ENCODE measurements at places on chromosomes 7 and 10.

DNA sequence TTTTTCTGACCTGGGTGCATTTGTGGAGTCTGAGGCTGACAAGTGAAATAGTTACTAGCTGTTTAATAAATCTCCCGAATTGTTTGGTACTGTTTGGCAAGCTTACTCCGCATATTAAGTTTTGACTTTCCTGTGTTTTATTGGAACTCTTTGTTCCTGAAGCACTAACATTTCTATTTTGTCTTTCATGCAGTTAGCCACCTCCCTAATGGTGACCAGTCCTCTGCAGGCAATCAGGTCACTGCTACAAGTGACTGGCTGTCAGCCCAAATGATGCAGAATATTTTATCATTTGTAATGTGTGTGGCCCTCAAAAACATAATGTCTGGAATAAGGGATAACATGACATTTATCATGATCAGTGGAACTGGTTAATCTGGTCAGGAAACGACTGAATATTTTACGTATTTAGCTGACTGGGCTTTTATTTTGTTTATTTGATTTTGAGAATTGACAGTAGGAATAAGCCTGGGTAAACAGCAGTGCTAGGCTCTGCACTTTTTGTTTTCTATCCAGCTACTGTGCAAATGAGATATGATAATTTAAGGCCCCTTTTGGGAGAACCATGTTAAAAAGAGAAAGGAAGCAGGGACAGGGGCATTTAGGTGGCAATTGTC, 82.9 kb downstream of the ST7 start:
- no peak for DNase-seq

GRCh38 chr10:18886102-18886501, 162.5 kb upstream of the MALRD1 start:
- DNase-seq = no peak

DNA sequence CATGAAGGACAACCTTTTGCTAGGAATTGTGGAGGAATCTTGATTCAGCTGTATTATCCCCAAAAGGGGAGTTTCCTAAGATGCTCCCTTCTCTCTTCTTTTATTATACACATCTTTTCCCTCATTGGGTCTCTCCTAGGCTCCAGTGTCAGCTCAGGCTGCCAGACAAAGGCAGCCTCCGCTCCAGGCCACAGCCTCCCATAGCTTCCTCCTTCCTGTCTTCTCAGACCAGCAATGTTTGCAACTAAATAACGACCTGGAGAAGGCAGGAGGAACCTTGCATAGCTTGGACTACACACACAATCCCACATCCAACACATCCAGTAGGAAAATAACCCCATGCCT, 12.3 kb downstream of the SFXN3 start:
- no peak for DNase-seq

- no peak for DNase-seq
Measured at GRCh38 chr10:86699991-86700840, 31.9 kb downstream of the LDB3 start.

DNA sequence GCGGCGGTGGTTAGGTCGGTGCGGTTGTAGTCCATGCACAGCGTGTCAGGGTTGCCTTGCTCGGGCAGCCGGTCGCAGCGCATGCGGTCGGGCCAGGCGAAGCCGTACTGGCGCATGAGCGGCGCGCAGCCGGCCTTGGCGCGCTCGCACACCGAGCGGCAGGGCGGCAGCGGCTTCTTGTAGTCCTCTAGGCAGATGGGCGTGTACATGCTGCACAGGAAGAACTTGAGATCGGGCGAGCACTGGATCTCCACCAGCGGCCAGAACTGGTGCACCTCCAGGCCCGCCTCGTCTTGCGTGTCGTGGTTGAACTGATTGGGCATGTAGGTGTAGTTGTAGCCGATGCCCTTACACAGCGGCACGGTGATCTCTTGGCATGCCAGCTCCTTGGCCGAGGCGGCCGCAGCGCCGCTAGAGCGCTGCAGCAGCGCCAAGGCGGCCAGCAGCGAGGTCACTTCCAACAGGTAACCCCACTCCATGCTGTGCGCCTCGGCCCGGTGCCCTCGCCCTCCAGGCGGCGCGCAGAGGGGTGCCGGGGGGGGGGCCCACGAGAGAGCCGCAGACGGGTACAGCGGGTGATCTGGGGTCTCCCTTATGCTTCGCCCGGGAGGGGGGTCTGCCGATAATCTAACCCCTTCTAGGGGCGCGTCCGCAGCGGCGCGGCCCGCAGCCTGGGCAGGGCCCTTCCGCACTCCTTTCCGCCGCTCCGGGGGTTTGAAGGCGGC, 983 bp downstream of the FZD8 start:
- peak; percentile 20 for DNase-seq

GRCh38 chr7:112833082-112833481, 42.9 kb upstream of the TMEM168 start:
- no peak for DNase-seq

- DNase-seq = no peak
Measured at GRCh38 chr10:126369125-126369710, 19.1 kb downstream of the ADAM12 start.

GRCh38 chr7:91435381-91436059, 171.3 kb downstream of the FZD1 start:
- DNase-seq = no peak

GRCh38 chr7:149770728-149771636, 2.4 kb downstream of the ZNF467 start:
- no peak for DNase-seq

GRCh38 chr10:91726355-91726754, 71.9 kb upstream of the TNKS2 start:
- no peak for DNase-seq

- DNase-seq = no peak
Measured at GRCh38 chr10:96260014-96260413, 11.4 kb downstream of the BLNK start.

- DNase-seq = no peak
Measured at GRCh38 chr10:128781637-128782036, 655.4 kb upstream of the MKI67 start.

GRCh38 chr10:62224606-62225005, 44.0 kb downstream of the RTKN2 start:
- no peak for DNase-seq

DNA sequence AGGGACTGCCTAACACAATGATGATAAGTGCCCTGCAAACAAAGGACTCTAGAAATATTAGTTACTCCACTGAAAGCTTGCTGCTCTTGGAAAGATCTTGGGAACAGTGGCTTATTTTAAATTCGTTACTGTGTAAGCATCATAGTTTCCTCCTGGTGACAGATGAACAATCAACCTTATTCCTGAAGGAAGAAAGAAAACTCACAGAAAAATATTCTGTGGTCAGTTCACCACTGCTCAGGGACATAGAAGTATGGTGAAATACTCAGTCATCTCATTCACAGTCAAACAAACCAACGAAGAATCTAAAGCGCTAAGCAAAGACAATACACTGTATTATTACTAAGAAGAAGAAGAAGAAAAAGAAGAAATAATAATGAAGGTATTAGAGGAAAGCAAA, 27.8 kb downstream of the MKX start:
- DNase-seq = no peak

DNA sequence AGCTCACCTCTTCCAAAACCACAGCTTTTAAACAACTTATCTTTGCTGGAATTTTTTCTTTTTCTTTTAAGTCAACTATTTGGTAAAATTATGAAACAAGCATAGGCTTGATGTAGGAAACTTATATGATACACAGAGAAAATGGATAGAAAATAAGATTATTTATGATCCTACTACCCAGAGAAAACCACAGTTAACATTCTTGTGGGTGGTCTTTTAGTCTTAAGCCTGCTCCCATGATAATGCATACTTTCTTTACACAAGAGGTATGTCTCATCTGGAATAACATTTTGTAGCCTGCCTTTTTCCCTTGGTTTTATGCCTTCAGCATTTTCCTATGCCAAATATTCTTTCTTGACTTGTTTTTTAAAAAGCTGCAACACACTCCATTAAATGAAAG, 21.4 kb downstream of the PLPP4 start:
- no peak for DNase-seq

GRCh38 chr10:132199268-132199853, 12.6 kb downstream of the DPYSL4 start:
- no peak for DNase-seq

GRCh38 chr10:47400251-47400650, 16.2 kb upstream of the ZNF488 start:
- no peak for DNase-seq

- no peak for DNase-seq
Measured at GRCh38 chr10:27285093-27285492, 44.5 kb upstream of the ACBD5 start.

DNA sequence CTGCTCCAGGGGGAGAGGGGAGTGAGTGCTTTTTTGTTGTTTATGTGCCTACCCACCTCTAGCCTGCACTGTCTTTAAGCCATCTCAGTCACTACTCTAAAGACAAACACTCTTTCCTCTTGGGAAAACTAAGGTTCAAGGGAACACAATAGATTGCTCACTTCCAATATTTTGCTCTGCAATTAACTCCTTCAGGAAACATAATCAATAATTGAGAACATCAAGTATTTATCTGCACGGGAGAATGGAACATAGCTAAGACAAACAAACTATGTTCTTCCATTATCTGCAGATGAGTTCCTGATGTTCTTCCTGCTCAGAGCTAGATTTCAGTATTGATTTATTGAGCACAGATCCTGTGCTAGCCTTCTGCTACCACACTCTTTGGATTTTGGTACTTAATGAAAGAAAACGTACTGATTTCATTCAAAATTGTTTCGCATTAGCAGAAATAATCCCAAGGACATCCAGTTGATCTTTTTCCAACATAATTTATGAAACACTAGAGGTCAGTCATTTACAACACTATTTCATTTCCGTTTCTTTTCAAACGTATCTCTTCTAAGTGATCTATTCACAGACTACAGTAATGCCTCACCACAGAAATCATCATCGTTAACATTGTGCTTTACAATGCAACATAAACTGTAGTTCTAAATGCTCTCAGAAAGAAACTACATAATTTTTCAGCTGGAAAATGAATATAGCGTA, 8.3 kb downstream of the NEBL start:
- DNase-seq = no peak

- DNase-seq = no peak
Measured at GRCh38 chr10:49615721-49616120, 1.9 kb downstream of the CHAT start.

- DNase-seq = no peak
Measured at GRCh38 chr10:4658777-4659176, 167.2 kb upstream of the AKR1E2 start.

DNA sequence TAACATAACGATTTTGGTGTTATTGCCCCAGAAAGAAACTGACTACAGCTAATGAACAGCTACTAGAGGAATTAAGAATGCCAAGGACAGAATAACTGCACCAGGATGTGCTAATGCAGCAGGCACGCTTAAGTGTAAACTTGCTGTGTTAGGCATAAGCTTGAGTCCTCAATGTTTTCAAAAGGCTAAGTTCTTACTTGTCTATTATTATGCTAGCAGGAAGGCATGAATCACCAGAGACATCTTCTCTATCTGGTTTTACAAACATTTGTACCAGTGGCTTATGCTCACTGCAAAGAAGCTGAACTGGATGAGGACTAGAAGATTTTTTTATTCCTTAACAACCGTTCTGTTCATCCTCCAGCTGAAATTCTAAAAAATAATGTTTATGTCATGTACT, 1035.3 kb downstream of the NRG3 start:
- no peak for DNase-seq

DNA sequence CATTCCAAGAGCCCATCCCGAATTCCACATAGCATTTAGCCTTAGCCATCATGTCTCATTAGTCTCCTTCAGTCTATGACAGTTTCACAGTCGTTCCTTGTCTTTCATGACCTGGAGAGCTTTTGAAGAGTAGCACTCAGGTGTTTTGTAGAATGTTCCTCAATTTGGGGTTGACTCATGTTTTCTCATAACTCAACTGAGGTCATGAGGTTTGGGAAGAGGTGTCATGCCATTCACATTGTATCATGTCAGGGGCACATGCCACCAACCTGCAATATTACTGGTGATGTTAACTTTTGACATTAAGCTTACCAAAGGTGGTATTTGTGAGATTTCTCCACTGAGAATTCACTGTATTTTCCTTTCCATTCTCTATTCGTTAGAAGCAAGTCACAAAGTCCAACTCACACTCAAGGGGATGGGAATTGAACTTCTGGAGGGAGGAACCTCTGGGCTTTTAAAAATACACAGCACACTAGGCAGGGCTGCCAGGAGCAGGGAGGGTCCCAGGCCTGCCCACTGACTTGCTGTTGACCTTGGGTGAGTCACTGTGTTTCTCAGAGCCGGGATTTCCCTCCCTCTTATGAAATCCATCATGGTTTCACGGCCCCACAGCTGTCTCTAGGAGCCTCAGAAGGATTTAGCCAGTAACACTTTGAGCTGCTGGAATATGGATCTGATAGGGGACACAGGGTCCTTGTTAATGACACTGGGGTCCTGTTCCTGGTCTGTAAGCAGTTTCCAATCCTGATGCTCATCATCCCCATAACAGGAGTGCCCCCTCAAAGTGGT, 74.4 kb upstream of the TCF7L2 start:
- no peak for DNase-seq

- no peak for DNase-seq
Measured at GRCh38 chr7:124718032-124718766, 47.4 kb downstream of the GPR37 start.

- no peak for DNase-seq
Measured at GRCh38 chr10:17665747-17666146, 21.8 kb downstream of the STAM start.

DNA sequence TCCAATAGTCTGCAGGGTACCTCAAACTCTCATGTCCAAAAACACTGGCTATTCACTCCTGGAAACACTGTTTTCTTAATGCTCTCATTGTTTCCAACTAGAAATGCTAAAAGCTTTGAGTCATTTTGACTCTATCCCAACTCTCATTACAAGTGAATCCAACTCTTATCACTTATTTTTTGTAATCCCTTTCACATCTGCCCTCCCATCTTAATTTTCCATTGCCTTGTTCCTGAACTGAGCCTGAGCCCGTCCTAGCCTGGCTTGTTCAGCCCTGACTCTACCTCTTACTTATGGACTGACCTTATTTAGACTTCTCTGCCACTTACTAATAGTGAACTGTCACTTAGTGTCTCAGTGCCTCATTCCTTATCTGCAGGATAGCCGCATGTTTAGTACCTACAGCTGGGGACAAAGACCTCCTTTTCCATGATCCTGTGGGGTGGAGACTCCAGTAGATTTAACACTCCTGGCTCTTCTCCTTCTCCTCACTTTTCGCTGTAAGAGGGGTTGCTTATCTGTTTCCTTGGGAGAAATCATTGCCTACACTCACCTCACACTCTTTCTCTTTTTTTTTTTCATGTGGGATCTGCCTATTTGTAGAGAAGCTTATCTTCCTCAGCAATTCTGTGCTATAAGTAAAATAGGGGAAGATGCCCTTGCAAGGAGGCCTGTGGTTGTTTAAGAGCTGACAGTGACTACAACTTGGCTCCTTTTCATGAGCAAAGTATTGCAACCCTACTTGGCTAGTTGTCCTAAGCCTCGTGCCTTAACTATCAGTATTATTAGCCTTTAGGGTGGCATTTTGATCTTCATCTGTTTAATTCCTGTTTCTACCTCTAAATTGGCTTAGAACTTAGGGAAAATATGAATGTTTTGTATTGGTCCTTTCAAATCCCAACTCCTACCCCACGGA, 56.4 kb downstream of the SLC16A12 start:
- DNase-seq = no peak

All from hypothalamus (tissue), 51 donors.